ENCODE measurements at places on chromosomes 3 and 15.

DNA sequence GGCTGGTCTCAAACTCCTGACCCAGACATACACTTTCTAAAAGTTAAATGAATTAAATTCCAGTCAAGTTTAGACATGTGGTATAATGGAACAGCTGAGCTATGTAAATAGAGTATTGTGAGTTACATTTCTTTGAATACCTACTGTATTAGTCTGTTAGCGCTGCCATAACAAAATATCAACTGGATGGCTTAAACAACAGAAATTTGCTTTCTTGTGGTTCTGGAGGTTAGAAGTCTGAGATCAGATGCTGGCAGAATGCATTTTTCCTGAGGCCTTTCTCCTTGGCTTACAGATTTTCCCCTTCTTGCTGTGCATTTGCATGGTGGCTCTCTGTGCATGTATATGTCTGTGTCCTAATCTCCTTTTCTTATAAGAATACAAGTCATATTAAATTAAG is 101.5 kb upstream of the TGFBR2 start:
- no peak for DNase-seq

- no peak for DNase-seq
These were observed 90.9 kb downstream of the SAMMSON start for GRCh38 chr3:70090322-70090913.

GRCh38 chr15:35379972-35380371 is 166.0 kb downstream of the DPH6 start:
- DNase-seq, result no peak

DNA sequence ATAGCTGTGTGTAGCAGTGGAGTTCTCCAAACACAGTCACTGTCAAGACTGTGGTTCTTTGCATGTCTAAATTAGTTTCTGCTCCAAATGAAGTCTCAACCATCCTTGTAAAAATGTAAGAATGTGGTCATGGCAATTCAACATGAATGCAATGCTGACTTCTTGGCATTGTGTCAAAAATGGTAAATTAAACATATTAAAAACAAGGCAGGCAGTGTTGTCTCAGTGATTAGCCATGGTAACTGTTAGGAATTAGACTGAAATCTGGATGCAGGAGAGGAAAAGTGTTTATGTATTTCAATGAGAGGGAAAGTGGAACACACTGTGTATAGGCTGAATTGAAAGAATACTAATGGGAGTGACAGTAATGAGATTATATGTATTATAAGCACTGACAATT is 597.2 kb downstream of the EDEM1 start:
- DNase-seq, result no peak

DNA sequence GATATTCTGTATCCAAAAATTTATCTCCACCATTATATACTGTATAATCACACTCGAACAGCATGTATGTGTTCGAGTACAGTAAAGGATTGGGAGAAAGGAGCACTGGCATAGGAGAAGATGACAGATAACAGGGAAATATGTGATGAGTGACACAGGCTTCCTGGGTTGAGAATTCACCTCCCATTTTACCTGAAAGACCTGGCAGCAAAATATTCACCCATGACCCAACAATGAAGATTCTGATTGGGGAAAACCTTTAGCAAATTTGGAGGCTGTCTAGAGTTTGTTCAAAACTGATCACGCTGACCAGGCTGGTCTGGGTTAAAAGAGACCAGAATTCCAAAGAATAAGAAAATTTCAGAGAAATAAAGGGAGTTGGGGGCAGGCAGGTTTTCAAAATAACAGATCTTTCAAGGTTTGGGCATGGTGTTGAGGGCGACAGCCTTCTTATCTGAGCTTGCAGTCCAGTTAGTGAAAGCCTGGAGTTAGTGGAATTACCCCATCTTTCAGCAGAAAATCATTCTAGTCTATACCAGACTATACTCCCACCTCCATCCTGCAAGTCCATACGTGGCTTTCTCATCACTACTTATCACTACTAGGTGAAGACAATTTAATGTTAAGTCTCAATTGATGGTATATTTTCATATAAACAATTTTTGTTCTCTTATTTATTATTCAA is 42.8 kb upstream of the RSL24D1 start:
- no peak for DNase-seq

GRCh38 chr15:78915341-78916087 is 29.3 kb downstream of the CTSH start:
- DNase-seq, result peak; percentile 25

DNA sequence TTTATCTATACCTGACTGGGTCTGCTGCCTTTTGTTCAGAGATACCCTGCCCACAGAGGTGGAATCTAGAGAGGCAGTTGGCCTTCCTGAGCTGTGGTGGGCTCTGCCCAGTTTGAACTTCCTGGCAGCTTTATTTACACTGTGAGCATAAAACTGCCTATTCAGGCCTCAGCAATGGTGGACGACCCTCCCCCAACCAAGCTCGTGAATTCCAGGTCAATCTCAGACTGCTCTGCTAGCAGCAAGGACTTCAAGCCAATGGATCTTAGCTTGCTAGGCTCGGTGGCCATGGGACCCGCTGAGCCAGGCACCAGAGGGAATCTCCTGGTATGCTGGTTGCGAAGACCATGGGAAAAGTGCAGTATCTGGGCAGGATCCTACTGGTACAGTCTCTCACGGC is 270.2 kb downstream of the CADM2 start:
- DNase-seq, result no peak

- DNase-seq, result no peak
These were observed 2.6 kb upstream of the DAPK2 start for GRCh38 chr15:64048781-64049460.

DNA sequence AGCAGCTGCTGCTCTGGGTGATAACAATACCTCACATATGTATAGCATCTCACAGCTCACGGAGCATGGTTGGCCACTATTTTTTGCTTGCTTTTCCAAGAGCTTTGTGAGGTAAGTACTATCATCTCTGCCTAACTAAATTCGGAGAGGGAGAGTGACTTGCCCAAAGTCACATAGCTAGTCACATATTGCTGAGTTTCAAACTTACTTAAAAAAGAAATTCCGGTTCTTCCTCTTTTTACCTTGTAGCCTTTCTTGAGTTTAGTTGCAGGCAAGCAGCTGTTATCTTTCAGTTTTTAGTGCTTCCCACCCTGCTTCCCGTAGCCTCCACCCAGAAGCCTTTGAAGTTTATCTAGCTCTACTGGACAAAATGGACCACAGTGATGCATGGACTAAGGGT is 309.2 kb downstream of the PDCD6IP start:
- no peak for DNase-seq

GRCh38 chr3:128550471-128551126 is 57.6 kb upstream of the GATA2 start:
- DNase-seq, result no peak

- no peak for DNase-seq
These were observed 89.8 kb downstream of the CADPS start for GRCh38 chr3:62785384-62785783.

GRCh38 chr3:160486459-160486869 is 36.9 kb upstream of the TRIM59 start:
- DNase-seq, result no peak

DNA sequence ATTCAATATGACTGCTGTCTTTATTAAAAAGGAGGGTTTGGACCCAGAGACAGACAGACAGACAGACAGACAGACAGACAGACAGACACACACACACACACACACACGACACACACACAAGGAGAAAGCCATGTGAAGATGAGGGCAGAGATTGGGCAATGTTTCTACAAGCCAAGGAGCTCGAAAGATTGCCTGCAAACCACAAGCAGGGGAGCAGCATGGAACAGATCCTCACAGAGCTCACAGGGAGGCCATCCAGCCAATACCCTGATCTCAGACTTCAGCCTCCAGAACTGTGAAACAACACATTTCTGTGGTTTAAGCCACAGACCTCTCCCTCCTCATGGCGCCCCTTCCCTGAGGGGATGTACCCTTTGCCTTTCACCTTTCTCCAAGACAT is 35.8 kb upstream of the ABHD2 start:
- no peak for DNase-seq

DNA sequence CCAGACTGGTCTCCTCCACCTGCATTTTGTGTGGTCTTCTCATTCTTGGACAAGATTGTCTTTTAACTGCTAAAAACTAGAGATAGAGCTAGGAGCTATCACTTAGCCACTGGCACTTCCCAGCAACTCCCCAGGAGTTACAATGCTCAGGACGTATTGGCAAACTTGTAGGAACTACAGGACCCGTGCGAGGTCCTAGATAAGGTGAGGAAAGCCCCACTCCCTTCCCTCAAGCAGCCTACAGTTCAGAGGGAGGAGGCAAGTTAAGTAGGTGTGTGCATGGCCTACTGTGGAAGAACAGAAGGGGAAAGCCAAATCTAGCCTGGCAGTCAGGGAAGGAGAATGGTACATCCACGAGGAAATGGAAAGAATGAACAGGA is 504.7 kb upstream of the PROK2 start:
- DNase-seq, result no peak

GRCh38 chr3:20246662-20247061 is 60.7 kb upstream of the SGO1 start:
- no peak for DNase-seq
